ENCODE measurements at places on chromosomes 4 and X.
A peak's percentile ranks its signal among the peaks of the same experiment; 100 is the strongest.

GRCh38 chrX:48813644-48814043, 11.8 kb downstream of the HDAC6 start:
- H3K4me1 ChIP-seq: no peaks in the 10 kb centered on the region
- H3K36me3 ChIP-seq: peaks cover 3% of the 10 kb centered on the region

- no peaks in the 10 kb centered on the region for H3K36me3 ChIP-seq
- DNase-seq: no peak
- no peak overlapping the region for H3K4me3 ChIP-seq
- no peak overlapping the region for H3K27ac ChIP-seq
- H3K4me1 ChIP-seq: peaks cover 9% of the 10 kb centered on the region
Measured at GRCh38 chr4:100590325-100590724, 72.5 kb upstream of the EMCN start.

DNA sequence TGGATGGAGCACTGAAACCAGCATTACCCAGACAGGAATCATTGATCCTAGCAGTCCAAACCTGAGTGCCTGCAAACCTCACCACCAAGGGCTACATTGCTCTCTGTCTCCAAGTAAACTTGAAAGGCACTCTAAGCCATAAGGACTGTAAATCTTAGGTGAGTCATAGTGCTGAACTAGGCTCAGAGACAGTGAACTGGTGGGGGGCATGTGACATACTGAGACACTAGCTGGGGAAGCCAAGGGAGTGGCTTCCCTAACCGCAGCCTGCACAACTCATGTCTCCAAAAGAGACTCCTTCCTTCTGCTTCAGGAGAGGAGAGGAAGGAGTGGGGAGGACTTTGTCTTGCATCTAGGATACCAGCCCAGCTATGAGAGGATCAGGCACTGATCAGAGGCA, 235.5 kb upstream of the ACTRT1 start:
- H3K4me1 ChIP-seq: no peaks in the 10 kb centered on the region
- H3K27ac ChIP-seq: no peak overlapping the region
- H3K36me3 ChIP-seq: no peaks in the 10 kb centered on the region
- DNase-seq: no peak
- H3K27me3 ChIP-seq: no peaks in the 10 kb centered on the region
- no peak overlapping the region for H3K4me3 ChIP-seq

- no peaks in the 10 kb centered on the region for H3K36me3 ChIP-seq
- peaks cover 33% of the 10 kb centered on the region for H3K4me1 ChIP-seq
- peak overlapping the region; percentile 52 for H3K27ac ChIP-seq
- peaks cover 29% of the 10 kb centered on the region for H3K27me3 ChIP-seq
- peak; percentile 28 for DNase-seq
- peak overlapping the region; percentile 55 for H3K4me3 ChIP-seq
Measured at GRCh38 chr4:41611881-41612871, 74.2 kb downstream of the LIMCH1 start.

- no peaks in the 10 kb centered on the region for H3K27me3 ChIP-seq
- no peak for DNase-seq
- H3K4me3 ChIP-seq: no peak overlapping the region
- peak overlapping the region; percentile 3 for H3K27ac ChIP-seq
- peaks cover 56% of the 10 kb centered on the region for H3K36me3 ChIP-seq
Measured at GRCh38 chr4:152973629-152974467, 37.7 kb downstream of the FHDC1 start.

DNA sequence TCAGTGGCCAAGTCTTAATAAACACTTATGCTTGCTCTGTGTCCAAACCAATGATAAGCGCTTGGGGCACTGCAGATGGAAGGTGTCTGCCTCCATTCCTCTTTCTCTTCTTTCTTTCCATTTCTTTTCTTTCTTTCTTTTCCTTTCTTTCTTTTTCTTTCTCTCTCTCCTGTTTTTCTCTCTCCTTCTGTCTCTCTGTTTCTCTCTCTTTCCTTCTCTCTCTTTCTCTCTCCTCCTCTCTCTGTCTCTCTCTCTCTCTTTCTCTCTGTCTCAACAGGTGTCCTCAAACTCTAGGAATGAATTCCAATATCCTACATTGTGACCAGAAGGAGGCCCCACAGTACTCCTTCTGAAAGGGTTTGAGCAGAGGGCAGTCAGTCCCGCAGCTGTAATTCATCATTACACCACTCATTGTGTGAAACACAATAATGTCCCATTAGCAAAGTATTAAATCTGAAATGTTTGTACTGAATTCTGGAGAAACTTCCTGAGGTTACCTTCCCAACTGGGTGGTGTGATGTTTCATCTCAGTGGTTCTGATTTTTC, 66.5 kb upstream of the PAGE1 start:
- no peak for DNase-seq
- no peaks in the 10 kb centered on the region for H3K27me3 ChIP-seq
- peaks cover 6% of the 10 kb centered on the region for H3K4me1 ChIP-seq
- no peak overlapping the region for H3K4me3 ChIP-seq
- H3K36me3 ChIP-seq: no peaks in the 10 kb centered on the region
- no peak overlapping the region for H3K27ac ChIP-seq

GRCh38 chr4:183599690-183600089, 59.3 kb downstream of the RWDD4 start:
- H3K27me3 ChIP-seq: no peaks in the 10 kb centered on the region
- H3K4me1 ChIP-seq: no peaks in the 10 kb centered on the region
- no peak overlapping the region for H3K27ac ChIP-seq
- DNase-seq: no peak

DNA sequence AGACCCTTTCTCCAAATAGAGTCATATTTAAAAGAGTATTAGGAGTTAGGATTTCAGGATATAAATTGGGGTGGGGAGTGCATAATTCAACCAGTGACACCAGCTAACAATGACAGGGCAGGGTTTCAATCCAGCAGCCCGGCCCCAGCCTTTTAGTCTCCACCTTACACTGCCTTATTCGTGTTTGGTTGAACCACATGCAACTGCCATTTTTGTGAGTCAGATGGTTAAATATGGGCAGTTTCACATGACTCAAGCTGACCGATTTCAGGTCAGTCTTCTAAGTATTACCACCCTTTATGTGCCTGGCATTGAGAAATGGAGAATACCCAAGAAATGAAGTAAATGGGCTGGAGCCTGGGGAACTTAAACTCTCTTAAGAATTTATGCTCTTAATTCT, 102.8 kb downstream of the STOX2 start:
- H3K27ac ChIP-seq: no peak overlapping the region
- H3K4me1 ChIP-seq: peaks cover 3% of the 10 kb centered on the region
- no peak overlapping the region for H3K4me3 ChIP-seq
- no peaks in the 10 kb centered on the region for H3K27me3 ChIP-seq
- no peak for DNase-seq
- H3K36me3 ChIP-seq: peaks cover 54% of the 10 kb centered on the region

GRCh38 chr4:152308951-152309350, 226.9 kb downstream of the FBXW7 start:
- no peaks in the 10 kb centered on the region for H3K36me3 ChIP-seq
- peaks cover 27% of the 10 kb centered on the region for H3K4me1 ChIP-seq
- no peak overlapping the region for H3K27ac ChIP-seq
- no peak overlapping the region for H3K4me3 ChIP-seq
- no peaks in the 10 kb centered on the region for H3K27me3 ChIP-seq

GRCh38 chr4:118353534-118354030, 779 bp upstream of the PRSS12 start:
- H3K4me1 ChIP-seq: peaks cover 41% of the 10 kb centered on the region
- H3K4me3 ChIP-seq: peak overlapping the region; percentile 80
- no peak for DNase-seq
- H3K27me3 ChIP-seq: peaks cover 36% of the 10 kb centered on the region
- no peak overlapping the region for H3K27ac ChIP-seq

- peaks cover 6% of the 10 kb centered on the region for H3K36me3 ChIP-seq
- H3K4me1 ChIP-seq: peaks cover 8% of the 10 kb centered on the region
- H3K27me3 ChIP-seq: no peaks in the 10 kb centered on the region
- no peak for DNase-seq
Measured at GRCh38 chrX:57132046-57132445, 5.2 kb downstream of the SPIN2A start.

GRCh38 chr4:56386091-56386490, 1.2 kb downstream of the AASDH start:
- 0 out of 2 replicates have a peak, but pooled peaks cover 3% of the 10 kb centered on the region for H3K36me3 ChIP-seq
- peak overlapping the region; percentile 49 for H3K27ac ChIP-seq
- peak overlapping the region; percentile 88 for H3K4me3 ChIP-seq
- peaks cover 20% of the 10 kb centered on the region for H3K4me1 ChIP-seq

GRCh38 chrX:154548028-154548316, 552 bp downstream of the IKBKG start:
- peak overlapping the region; percentile 98 for H3K27ac ChIP-seq
- H3K4me3 ChIP-seq: peak overlapping the region; percentile 97
- H3K36me3 ChIP-seq: peaks cover 7% of the 10 kb centered on the region

DNA sequence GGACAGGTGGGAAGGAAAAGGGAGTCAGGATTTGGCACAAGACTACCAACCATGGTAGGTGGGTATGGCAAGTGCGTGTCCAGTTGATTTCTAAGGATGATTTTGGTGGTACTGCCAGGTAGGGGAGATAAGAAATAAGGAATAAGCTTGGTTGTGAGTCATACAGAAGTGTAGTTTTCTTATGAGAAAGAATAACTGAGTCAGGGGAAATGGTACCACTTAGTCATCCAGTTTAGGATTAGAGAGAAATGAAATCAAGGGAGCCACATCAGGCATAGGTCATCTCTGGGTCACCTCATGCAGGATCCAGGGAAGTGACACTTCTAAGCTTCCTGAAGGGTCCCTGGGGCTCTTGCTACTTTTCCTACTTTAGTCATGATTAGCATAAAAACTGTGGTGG, 107.1 kb upstream of the C1GALT1C1 start:
- no peak for DNase-seq
- H3K36me3 ChIP-seq: no peaks in the 10 kb centered on the region
- no peak overlapping the region for H3K27ac ChIP-seq
- peaks cover 37% of the 10 kb centered on the region for H3K27me3 ChIP-seq
- H3K4me3 ChIP-seq: no peak overlapping the region

DNA sequence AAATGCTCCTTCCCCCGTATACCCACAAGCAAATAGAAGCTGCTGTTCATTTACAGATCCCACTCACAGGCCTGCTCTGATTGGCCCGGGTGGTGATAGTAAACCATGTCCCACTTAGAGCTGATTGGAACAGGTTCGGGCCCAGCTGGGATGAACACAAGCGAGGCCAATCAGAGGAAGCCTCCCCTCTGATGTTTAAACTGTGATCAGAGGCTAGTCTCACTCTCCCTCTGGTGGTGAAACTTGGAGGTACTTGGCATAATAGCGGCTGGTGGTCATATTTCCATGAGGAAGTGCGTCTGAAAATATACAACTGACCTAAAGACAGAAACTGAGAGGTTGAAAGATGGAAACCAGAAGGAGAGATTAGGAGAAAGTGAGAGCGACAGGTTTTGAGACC, 51.5 kb upstream of the TRPC3 start:
- no peaks in the 10 kb centered on the region for H3K27me3 ChIP-seq
- H3K36me3 ChIP-seq: no peaks in the 10 kb centered on the region
- peak; percentile 58 for DNase-seq
- no peak overlapping the region for H3K27ac ChIP-seq

DNA sequence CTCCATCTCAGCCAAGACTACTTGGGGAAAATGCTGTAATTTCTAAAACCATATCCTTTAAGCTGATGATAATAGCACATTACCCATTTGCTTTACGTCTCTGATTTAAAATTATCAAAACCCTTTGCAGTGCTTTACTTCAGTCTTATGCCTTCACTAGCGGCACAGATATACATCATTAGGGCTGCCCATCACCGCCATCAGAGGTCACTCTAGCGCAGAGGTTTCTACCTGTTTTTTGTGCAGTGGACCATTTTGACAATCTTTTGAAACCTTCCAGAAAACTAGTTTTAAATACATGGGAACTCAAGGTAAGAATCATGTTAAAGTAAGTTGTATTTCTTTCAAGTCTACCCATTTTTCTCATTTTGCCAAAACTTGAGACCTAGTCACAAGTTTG, 592.5 kb downstream of the PPARGC1A start:
- no peaks in the 10 kb centered on the region for H3K27me3 ChIP-seq
- H3K4me3 ChIP-seq: no peak overlapping the region
- no peaks in the 10 kb centered on the region for H3K36me3 ChIP-seq
- peak; percentile 13 for DNase-seq

DNA sequence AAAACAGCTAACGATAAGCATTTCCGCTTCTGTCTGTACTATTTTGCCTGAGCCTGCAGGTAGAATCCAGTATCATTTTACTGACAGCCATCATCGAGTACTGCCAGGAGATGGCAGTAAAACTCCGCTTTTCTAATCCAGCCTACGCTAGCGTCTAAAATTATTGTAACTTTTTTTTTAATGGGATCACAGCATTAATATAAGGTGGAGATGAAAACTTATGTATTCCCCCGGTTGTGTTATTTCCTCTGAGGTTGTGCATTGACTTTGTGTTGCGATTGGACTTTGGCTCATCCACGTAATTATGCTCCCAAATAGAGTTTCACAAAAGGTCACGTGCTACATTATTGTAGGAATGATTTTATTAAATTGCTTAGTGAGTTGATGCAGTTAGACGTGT, 248.1 kb downstream of the C4orf33 start:
- peaks cover 23% of the 10 kb centered on the region for H3K4me1 ChIP-seq
- no peaks in the 10 kb centered on the region for H3K36me3 ChIP-seq
- H3K27ac ChIP-seq: no peak overlapping the region
- DNase-seq: peak; percentile 16
- H3K4me3 ChIP-seq: no peak overlapping the region
- H3K27me3 ChIP-seq: no peaks in the 10 kb centered on the region

DNA sequence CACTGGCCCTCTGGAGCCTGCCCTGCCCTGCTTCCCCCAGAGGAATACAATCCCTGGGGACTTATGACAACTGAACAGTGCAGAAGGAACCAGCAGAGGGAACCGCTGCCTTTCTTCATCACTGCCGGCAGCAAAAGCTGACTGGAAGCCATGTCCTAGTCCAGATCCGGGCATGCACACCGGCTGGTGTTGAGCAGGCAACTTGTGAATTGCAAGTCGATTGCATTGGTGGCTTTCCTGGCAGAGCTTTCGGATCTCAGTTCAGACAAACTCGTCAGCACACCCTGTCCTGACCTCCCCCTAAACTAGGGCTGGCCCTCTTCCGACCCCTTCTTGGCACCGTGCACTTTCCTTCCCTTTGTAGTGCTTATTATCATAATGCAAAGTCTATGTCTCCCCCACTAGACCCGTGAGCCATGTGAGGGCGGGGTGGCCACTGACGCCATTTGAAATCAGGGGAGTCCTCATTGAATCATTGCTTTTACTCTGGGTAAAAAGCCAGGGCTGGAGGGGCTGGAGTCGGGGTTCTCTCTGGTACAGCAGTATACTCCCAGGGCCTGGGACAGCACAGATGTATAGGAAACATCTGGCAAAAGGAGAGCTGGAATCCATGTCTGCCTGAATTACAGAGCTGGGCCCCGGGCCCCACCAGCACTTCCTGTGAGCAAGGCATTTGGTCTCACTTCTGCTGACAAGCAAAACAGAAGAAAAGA, 1.8 kb downstream of the ARHGAP4 start:
- DNase-seq: no peak
- peaks cover 28% of the 10 kb centered on the region for H3K4me1 ChIP-seq
- H3K36me3 ChIP-seq: 0 out of 2 replicates have a peak, but pooled peaks cover 6% of the 10 kb centered on the region
- H3K27me3 ChIP-seq: no peaks in the 10 kb centered on the region

- no peak for DNase-seq
- H3K27me3 ChIP-seq: no peaks in the 10 kb centered on the region
Measured at GRCh38 chrX:35826503-35826902, 28.4 kb downstream of the MAGEB16 start.
